NCI-H1694 (cell line): ENCODE measurements at places on chromosomes 5 and 9.

- no peak for DNase-seq
These were observed 1.1 kb downstream of the HEXB start for GRCh38 chr5:74685979-74686631.

GRCh38 chr5:156401804-156402203, 74.8 kb downstream of the SGCD start:
- DNase-seq = no peak

DNA sequence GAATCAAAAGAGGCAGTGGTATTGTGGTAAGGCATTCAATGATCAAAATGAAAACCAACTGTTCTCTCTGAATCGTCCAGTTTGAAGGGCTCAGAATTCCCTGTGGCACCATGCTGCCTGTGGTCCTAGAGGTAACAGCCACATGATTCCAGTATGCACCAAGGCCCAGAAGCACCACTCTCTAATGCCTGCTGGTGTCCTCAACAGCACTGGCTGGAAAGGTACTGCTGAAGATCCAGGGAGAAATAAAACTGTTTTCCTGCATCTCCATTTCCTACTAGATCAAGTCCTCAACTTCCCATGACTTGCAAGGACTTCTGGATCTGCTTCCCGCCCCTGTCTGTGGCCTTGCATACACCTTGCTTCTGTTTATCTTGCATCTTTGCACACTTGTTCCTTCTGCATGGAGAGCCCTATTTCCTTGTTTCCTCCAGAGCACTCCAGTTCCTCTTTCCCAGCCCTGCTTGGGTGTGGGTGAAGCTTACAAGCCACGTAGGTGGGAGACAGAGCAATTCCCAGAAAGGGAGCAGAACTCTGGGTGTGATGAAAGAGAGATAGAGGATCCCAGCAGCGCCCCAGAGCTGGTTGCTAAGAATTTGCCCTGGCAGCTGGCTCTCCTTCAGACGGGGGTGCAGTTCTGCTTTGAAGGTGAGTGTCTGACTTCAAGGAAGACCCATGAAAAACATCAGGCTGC, 41.0 kb upstream of the EQTN start:
- DNase-seq = no peak

DNA sequence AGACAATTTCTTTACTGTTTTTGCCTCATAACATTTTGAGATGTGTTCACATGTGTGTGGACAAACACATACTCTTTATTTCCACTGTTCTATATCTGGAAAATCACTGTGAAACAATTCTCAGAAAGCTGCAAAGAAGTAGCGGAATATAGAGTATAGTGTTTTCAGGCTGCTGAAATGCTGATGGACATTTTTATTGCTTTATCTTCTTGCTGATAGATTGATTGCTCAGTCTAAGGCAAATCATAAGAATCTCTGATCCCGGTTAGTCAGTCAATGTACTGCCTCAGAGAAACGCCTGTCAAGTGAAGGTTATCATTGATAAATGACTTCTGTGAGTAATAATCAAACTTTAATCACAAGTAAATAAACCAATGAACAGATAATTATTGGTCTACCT, 364.9 kb upstream of the CTNND2 start:
- no peak for DNase-seq

- DNase-seq = no peak
These were observed 265.8 kb downstream of the ADGRV1 start for GRCh38 chr5:90824436-90824835.

DNA sequence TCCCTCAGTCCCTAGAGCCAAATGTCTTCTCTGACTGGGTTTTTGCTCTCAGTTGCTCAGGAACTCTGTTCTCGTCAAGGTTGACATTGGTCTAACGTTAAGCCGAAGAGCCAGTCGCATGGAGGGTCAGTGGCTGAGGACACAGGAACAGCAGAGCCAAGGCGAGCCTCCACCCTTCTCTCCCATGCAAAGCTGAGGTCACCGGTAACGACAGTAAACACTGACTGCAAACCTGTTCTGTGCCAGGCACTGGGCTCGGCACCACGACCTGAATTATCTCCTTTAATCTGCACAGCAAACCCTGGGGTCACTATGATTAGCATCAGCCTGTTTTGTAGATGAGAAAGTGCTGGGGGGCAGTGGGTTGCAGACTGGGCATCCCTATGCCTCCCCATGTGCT, 171.0 kb downstream of the COL23A1 start:
- no peak for DNase-seq

GRCh38 chr9:121252104-121252851, 15.7 kb upstream of the GSN start:
- no peak for DNase-seq

DNA sequence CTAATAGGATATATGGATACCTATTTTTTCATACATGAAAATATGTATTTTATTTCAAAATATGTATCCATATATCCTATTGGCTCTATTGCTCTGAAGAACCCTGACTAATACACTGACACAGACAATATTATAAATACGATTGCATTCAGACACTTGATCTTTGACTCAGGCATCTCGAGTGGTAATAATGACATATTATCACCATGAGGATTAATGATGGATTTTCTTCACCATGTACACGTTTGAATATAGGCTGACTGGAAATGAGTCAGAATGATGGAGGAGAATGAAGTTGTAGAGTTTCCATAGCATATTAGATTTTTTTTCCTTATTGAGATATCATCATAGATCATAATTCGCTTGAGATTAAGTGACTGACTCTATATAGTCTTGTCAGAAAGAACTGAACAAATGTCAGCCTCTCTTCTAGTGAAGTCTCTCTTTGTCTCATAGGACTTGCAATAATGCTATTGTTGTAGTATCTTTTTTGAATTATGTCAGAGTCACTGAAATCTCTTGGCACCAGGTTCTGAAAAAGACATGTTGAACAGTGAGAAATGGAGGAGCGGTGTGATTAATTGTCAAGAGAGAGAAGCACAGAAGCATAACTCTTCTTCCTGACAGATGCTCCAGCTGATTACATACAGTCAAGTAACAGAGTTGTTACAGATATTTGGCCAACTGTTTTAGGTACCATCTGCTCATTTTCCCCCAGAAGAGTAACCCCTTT, 41.4 kb upstream of the SLCO6A1 start:
- peak; percentile 61 for DNase-seq

- peak; percentile 25 for DNase-seq
These were observed 72.8 kb downstream of the MED27 start for GRCh38 chr9:132006677-132007370.

DNA sequence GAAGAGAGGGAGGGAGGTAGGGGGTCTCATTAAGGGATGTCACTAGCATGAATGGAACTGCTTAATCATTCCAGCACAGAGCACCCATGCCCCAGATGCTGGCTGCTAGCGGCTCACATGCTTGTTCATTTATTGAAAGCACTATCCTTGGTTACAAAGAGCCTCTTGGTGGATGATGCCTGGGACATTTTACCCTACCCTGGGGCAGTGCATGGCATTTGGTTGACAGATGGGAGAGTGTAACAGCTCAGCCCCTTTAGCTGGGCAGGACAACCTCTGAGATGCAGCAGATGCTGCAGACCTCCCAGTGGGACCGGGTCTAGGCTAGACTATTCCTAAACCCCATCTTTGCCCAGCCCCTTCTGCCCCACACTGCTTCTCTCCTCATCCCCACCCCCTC, 46.9 kb upstream of the TCERG1 start:
- DNase-seq = peak; percentile 59

- DNase-seq = peak; percentile 36
These were observed 6.9 kb upstream of the VAV2 start for GRCh38 chr9:133998915-133999595.

GRCh38 chr5:66994790-66995189, 201.8 kb downstream of the CD180 start:
- DNase-seq = no peak

DNA sequence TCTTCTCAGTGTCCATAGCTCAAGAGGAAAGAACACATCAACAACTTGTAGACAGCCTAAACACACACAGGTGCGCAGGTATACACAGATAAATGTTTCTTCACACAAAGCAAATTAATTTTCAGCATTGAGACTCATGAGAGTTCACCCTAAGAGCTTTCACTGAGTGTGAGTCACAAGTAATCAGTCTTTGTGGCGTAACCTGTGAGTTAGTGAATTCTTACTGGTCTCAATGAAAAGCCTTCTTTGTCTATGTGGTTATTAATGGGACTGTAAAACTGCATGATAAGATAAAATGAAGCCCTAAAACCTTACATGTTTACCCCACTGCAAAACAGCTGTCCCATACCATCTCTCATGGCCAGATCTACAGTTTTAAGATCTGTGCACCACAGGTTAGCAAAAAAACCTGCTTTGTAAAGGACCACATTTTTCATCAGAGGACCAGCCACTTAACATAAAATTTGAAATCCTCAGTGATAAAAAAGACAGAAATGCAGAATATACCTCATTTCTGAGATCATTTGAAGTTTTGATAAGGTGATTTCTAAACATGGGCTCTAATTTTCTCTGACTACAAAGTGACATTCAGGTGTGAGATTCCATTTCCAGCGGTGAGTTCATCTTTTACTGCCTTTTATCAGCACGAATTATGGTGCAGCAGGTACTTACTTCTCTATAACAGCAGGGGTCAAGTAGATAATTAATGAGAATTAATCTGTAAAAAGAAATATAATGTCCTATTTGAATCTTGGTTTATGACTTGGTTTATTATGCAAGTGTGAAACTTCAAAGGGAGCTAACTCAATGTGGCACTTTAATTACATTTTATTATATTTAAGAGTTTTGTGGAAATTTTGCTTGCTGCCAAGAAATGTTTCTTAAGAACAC, 335.7 kb upstream of the PIK3R1 start:
- no peak for DNase-seq

GRCh38 chr5:116532762-116533525, 41.7 kb downstream of the SEMA6A start:
- DNase-seq = no peak

DNA sequence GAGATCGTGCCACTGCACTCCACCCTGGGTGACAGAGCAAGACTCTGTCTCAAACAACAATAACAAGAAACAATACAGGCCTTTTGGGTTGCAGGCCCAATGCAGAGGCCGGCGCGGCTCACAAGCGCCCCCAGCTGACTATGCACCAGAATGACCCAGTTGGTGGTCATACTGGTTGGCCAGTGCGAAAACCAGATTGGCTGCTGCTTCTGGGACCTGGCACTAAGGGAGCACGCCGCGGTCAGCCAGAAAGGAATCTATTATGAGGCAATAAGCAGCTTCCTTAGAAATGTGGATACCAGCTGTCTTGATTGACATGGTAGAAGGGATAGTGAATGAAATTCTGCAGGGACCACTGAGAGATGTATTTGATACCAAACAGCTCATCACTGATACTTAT, 35.0 kb downstream of the RANBP17 start:
- no peak for DNase-seq

GRCh38 chr5:109786206-109786855, 96.6 kb downstream of the MAN2A1 start:
- DNase-seq = no peak

DNA sequence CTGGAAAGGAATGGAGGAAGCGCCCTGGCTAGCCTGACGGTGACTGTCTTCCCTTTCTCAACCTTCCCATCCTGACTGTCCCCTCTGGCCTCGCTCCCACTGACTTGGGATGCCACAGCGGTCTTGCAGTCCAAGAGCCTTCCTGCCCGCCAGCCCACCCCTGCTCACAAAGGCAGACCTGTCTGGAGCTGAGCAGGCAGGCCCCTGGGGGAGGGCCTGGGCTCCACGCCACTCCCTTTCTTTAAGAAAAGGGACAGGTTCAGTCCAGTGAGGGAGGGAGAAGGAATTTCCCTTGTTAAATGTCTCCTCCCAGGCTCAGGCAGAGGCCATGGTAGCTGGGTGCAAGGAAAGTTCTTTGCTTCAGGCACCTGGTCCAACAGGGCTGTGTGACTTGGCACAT, 18.1 kb downstream of the FGF1 start:
- no peak for DNase-seq

DNA sequence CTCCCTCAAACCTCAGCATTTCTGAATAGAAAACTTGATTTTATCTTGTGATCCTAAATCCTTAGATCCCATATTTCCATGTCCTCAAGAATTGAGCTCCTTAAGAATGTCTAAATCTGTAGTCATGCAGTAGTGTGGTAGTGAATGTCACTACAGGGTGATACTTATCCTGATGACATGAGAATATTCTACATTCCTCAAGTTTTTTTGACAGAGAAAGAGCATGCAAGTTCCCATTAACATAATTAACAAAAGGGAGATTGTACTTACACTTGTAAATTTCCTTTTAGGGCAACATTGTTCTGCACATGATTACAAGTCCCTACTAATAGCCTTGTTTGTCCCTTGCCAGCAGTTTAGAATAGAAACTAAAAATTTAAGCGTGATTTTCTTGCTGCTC, 352.3 kb downstream of the PTPRD start:
- DNase-seq = no peak

- DNase-seq = no peak
These were observed 95.8 kb downstream of the AOPEP start for GRCh38 chr9:94822273-94822672.

GRCh38 chr5:176653401-176654385, 6.4 kb downstream of the TSPAN17 start:
- DNase-seq = peak; percentile 86

- peak; percentile 99 for DNase-seq
These were observed 564.7 kb downstream of the CDH10 start for GRCh38 chr5:24080046-24080445.

GRCh38 chr5:1552521-1553255, 28.9 kb upstream of the LPCAT1 start:
- DNase-seq = no peak

DNA sequence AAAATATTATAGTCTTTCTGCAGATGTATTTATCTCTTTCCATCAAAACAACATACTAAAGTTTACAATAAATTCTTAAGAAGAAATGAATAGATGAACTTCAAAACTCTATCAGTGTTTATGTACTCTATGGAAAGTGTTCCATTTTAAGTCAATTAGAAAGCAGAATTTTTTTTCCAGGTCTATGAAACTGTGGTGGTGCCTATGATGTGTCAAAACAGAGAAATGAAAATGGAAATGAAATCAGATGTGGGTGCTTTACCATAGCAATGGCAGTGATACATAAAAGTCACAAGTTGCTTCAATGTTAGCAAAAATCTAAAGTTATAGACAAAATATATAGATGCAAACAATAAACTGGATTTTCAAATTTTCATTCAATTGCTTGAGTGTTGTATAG, 97.3 kb downstream of the PTCH1 start:
- DNase-seq = no peak

- DNase-seq = peak; percentile 66
These were observed 173.5 kb downstream of the TRIM32 start for GRCh38 chr9:116860509-116861120.

- DNase-seq = no peak
These were observed 115.6 kb upstream of the COL5A1 start for GRCh38 chr9:134525841-134526583.

- DNase-seq = no peak
These were observed 274.2 kb downstream of the BRINP1 start for GRCh38 chr9:119095072-119095471.
